CD4-positive, CD25-positive, alpha-beta regulatory T cell (primary cell): ENCODE measurements at places on chromosomes 11 and 22. TPM values are rescaled to one million over a fixed set of nuclear protein-coding genes. Genes with fewer than 3 reads are reported as not detected.

DNA sequence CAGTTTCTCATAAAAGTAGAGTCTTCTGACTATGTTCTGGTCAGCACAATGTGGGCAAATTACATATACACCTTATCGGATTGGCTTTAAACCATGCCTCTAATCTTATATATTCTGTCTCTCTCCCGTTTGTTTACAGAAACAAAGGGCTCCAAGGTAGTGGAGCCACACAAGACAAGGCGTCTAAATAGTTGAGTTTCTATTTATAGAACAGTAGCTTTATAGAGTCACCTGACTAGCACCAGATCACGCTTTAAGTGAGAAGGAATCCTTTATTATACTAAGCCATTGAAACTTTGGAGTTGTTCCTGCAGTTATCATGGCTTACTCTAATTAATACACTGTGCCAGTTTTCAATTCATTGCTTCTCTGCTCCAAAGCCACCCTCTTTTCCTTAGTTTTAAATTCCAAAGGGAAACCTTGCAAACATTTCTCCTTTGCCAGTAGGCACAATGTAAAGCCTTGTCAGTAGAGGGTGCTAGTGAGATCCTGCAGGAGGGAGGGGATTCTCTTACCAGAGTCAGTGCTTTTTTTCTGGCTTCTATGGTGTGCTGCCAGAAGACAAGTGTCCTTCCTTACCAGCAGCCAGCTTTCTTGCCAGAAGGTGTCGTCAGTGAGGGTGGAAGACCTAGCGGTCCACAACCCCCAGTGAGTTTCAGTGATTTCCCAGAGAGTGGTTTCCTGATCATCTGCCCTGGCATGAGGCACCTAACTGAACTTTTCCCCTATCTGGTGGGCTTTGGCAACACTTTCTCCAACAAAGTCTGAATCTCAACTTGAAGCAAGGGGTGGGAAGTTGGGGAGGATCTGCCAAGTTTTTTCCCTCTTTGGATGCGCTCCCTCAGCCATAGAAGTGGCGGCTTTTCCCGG lies 71.7 kb downstream of the RAB38 start:
- DNase-seq = peak; percentile 62

DNA sequence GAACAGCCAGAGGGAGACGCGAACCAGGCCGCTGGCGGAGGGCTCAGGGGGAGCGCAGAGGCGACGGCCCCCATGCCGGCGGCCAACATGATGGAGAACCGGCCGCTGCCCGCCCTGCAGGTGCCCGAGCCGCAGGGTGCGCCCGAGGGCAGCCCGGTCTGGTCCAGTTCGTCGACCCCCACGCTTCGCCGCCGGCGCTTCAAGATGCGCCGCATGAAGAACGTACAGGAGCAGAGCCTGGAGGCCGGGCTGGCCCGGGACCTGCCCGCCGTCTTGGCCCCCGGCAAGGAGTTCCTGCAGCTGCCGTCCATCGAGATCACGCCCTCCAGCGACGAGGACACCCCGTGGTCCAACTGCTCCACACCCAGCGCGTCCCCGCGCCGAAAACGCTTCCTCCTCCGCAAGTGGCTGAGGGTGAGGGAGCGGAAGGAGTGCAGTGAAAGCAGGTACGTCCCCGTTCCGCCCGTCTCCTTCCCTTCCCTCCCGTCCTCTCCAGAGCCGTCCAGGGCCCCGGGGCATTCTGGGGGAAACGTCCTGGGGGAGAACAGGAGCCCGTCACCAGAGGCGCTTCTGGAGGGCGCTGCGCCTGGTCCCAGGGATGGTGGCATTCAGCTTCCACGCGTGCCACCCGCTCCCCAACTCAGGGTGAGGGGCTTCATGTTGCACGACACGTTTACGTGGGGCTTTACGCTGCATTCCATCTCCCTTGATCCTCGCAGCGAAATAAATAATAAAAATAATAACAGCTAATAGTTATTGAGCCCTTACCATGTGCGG lies 840 bp downstream of the GRAMD1B start:
- DNase-seq = peak; percentile 15

DNA sequence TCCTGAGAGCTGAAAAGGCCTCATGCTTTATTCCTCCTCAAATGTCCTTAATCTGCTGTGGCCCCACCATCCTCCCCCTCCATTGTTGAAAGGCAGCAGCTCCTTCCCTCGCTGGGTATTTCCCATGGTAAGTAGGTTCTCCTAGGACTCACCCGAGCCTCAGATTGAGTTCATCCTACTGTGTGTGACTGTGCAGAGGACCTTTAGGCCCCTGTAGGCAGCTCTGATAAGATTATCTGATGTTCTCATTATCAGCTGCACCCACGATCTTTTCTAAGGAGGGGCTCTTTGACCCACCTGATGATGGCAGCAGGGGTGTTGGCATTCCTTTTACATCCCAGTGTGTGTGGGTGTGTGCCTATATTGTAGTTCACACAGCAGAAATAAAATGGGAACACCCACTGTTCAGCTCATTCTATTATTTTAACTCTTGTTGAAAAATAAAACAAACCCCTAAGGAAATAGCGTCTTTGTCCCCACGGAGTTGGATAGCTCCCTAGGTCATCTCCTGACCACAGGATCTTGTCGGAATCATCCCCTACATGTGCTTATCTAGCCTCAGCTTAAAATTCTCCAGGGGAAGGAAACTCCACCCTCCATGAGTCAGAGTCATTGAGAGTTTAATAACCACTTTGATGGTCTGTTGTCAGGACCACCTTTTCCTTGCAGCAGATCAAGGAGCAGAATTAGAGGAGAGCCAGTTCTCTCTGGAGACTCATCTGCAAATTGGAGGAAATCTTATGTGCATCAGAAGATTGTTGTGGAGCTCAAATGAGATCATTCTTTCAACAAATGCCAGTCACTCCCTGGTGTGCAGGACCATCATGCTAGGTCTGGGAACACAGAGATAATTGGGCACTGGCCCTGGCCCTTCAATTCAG lies 19.3 kb downstream of the ENDOD1 start:
- no peak for DNase-seq

DNA sequence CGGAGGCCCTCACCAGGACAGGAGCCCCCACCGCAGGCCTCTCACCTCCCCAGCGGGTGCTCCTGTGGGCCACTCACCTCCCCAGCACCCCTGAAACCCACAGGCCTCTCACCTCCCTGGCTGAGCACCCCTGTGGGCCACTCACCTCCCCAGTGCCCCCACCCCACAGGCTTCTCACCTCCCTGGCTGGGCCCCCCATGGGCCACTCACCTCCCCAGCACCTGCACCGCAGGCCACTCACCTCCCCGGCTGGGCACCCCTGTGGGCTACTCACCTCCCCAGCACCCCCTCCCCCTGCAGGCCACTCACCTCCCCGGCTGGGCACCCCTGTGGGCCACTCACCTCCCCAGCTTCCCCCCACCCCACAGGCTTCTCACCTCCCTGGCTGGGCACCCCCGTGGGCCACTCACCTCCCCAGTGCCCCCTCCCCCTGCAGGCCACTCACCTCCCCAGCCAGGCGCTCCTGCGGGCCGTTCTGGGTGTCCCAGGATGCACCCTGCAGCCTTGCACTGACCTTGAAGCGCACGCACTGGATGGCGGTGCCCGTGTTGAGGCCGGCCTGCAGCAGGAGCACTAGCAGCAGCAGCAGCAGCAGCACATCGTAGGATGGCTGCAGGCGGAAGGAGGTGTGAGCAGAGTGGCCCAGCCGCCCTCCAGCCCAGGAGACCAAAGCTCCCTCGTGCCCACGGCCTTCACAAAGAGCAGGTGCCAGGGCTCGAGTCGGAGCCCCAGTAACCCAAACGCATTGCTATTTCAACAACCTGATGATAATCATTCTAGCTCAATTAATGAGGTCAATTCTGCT lies 5.7 kb upstream of the TTLL8 start:
- DNase-seq = no peak

Gene SLC16A8
- not detected for total RNA-seq
